AG20443 (cell line): ENCODE measurements at places on chromosomes 1 and 21.

DNA sequence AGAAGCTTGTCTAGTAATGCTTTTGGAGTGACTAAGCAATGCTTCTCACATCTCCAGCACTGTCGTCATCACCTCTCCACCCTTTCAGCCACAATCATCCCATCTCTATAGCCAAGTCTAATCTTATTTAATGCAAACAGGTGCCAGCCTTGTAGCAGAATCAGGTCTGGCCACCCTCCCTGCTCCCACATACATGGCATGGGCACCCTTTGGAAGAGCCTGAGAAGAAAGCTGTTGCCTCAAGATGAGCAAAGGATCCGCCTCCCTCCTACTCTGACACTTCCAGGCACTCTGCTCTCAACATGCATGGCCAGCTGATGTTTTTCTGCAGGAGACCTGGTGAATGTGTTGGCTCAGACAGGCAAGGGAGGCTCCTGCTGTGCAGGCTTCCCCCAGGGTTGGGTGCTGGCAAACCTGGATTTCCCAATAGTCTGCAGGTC lies 113.1 kb upstream of the GRIK3 start:
- no peak for DNase-seq

- DNase-seq: no peak
These were observed 127.0 kb upstream of the VAMP3 start for GRCh38 chr1:7644086-7644485.

DNA sequence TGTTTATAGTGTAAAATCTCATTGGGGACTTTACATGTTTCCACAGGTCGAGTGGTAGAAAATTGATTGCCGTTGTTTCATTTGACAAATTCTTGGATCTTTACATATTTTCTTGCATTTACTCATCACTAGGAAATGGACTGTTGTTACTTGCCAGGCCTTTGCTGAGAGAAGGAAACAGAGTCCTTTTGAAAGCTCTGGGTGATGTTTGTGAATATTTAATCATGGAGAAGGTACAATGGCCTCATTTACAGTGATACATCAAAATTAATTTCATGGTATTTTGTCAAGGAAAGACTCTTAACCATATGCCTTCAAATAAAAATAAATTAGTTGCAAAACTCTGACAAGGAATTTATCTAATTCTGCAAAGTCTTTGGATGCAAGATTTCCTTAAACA lies 198.0 kb downstream of the GRIK1 start:
- no peak for DNase-seq

DNA sequence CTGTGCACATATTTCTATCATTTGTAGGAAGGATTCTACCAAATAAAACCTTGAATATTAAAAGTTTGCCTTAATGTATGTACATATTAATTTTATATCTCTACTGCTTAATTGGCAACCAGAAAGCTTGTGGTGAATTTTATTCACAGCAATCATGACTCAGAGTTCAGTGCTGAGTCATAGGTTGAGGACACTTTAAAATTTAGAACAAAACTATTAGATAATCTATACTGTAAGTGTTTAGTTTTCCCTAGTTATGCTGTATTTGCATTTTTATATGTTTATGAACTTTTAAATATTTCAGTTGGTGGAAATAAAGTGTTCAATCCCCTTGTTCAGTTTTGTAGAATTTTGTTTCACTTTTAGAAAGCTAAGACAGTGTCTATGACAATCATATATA lies 841.5 kb downstream of the KCNT2 start:
- peak; percentile 22 for DNase-seq

- no peak for DNase-seq
These were observed 288.8 kb downstream of the DPYD start for GRCh38 chr1:97632075-97632474.

- no peak for DNase-seq
These were observed at the start of gene TTC34 for GRCh38 chr1:2801535-2802291. Gene TTC34, minus strand, starts transcription at chr1:2801693. Its CDS starts 866 bp downstream, at chr1:2800827.

- no peak for DNase-seq
These were observed 8.0 kb upstream of the GUCA2A start for GRCh38 chr1:42172381-42173133.

DNA sequence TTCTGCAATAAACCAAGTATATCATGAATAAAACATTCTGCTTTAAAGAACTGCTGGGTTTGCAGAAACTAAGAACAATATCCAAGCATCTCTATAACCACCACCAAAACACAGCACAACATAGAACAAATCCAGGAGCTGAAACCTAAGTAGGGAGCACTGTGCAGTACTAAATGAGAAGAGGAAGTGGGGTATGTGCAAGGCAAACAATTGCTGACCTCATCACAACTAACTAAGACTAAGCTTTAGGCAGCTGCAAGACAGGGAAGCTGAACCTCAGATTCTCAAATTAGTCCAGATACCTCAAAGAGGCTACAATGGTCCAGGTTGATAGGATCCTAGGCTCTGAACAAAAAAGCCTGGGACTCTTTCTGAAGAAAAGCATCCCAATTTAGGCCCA lies 172.6 kb downstream of the SLC44A5 start:
- no peak for DNase-seq

DNA sequence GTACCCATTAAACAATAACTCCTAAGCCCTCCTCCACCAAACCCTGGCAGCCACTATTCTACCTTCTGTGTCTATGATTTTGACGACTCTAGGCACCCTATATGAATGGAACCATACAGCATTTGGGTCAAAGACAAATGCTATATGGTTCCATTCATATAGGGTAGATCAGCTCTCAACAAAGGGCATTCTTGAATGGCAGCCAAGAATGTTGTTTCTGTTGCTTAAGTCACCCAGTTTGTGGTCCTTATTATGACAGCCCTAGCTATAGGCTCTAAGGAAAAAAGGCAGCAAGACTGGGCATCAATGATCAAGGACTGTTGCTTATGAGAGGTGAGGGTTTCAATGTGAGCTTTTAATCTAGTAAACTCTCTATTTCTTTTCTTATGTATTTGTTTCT lies 4.7 kb upstream of the SLC5A9 start:
- no peak for DNase-seq

DNA sequence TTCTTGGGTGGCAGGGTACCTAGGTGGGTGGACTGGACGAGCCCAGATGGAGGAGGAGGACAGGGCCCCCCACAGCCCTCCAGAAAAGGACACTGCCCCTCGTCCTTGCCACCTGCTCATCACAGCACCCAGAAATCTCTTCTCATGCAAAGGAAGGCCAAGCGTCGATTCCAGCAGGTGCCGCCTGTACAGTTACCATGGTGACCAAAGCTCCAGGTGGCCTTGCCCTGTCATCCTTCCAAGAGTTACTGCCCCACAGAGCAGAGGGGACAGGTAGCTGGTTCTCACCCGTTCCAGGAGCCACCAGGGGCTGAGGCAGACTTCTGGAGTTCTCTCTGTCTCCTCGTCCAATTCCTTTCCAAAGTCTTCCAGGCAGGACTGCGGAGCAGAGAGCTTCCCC lies 119.9 kb upstream of the VAMP3 start:
- DNase-seq: no peak

DNA sequence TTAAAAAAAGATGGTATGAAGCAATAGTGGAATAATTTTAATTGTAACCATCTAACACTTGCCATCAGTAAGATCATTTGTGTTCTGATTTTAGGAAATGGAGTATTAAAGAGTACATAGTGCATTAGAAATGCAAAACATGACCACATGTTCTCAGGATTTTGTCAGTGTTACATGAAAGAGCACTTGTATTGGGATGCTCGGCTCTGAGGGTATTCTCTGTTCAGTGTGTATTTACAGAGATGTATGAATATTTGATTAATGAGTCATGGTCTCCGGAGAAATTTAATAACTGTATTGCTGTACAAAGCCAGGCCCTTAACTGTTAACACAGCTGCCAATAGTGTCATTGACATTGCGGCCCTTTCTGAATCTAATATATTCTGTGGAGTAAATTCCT lies 91.7 kb downstream of the ATG4C start:
- DNase-seq: no peak

DNA sequence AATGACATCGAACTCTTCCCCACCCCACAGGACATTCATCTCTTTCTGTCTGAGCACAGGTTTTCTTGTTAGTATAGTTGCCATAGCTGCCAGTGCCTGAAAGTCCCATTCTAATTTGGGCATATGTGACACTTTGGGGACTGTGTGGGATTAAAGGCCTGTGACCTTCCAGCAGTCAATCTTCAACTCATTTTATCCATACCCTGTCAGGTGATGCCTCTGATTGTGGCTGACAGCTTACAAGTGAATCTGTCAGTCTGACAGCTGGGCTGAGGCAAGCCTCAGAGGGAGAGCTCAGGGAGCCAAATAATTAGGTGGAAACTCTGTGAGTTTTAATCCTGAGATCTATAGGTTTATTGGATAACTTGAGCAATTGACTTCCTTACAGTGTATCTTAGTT lies 29.6 kb downstream of the ZCCHC17 start:
- no peak for DNase-seq

DNA sequence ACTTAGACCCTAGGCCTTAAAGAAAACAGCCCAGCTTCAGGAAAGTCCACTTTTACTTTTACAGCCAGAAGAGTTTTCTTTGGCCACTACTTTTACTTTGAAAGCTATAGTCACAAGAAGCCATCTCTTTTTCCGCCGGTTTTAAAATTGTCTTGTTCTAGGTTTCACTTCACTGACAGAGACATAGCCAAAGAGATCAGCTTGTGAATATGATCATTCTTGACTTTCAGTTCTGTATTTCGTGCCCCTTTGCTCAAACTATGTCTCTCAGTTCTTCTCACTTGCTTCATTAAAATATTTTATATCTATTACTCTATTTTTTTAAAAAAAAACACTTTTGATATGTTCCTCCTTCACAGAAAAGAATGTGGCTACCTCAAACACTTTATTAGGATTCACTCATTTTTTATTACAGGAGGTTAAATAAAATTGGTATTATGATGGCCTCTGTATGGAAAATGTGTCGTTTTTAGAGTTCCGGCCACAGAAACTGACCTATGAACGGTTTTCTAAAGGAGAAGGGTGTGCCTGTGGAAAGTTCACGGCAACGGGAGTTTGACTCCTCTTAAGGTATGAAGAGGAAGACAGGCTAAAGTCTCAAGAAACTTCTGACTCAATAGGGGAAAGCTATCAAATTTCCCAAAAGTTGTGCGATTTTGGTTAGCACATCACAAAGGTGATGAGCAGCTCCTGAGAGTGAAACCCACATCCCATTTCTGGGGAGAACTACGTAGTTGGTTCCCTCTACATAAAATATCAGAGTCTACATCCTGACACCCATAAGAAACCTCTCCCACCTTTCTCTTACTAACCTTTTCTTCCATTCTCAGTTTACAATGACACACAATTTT lies 1.2 kb downstream of the MCOLN2 start:
- no peak for DNase-seq

GRCh38 chr1:83799594-83799993 lies 199.3 kb downstream of the TTLL7 start:
- no peak for DNase-seq
